ENCODE measurements at places on chromosomes 13 and 19.

DNA sequence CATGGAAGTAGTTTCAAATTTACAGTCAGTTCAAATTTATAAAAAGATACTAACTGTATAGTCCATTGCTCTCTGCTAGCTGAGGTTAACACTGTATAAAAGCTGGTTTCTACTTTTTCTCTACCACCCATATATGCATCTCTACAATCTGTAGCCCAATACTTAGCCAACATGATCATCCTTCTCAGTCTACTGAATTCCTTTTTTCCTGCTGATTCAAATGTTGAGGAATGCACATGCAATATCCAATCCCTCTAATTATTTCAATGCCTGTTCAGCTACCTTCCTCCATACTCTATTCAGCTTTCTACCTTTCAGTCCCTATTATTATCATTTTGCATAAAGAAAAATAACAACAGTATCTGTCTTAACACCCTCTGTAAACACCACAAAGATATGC lies 15.6 kb downstream of the KPNA3 start:
- no peak for DNase-seq

GRCh38 chr19:9128171-9128570 lies 1.4 kb upstream of the OR7G3 start:
- no peak for DNase-seq

- DNase-seq, result no peak
These were observed 522.5 kb downstream of the DIAPH3 start for GRCh38 chr13:59641261-59641660.

GRCh38 chr19:7242601-7243258 lies 51.5 kb downstream of the INSR start:
- DNase-seq, result no peak

- no peak for DNase-seq
These were observed 94.5 kb upstream of the GPR12 start for GRCh38 chr13:26855071-26855470.

DNA sequence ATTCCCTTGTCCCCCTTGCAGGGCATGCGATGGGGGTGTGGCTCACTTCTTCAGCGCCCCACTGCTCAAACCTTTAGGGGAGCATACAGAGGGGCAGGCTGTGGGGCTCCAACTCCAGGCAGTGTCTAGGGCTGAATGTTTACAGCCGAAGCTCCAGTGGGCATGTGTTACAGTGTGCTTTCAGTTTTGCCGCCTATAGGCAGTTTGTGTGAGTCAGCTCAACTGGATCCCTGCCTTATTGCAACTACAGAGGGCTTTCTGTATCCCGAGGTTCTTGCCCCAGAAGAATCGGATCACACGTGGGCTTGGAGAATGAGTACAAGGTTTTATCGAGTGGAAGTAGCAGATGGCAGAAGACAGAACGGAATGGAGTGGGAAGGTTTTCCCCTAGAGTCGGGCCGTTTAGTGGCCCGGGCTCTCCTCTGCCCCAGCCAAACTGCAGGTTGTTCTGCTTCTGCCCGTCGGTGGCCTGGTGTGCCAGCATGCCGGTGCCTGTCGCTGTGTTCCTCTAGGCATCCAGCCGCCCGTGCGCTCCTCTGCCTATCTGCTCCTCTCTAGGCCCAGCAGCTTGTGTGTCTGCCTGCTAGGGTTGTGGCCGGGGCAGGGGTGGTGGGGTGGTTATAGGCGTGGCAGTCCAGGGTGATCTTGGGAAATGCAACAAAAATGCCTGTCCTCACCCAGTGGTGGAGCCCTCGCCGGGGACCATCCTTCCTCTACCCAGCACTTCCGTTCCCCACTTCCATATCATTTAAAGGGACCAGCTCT lies 435.9 kb upstream of the SGCG start:
- DNase-seq, result no peak

GRCh38 chr13:94548821-94549231 lies 47.1 kb downstream of the TGDS start:
- peak; percentile 9 for DNase-seq

DNA sequence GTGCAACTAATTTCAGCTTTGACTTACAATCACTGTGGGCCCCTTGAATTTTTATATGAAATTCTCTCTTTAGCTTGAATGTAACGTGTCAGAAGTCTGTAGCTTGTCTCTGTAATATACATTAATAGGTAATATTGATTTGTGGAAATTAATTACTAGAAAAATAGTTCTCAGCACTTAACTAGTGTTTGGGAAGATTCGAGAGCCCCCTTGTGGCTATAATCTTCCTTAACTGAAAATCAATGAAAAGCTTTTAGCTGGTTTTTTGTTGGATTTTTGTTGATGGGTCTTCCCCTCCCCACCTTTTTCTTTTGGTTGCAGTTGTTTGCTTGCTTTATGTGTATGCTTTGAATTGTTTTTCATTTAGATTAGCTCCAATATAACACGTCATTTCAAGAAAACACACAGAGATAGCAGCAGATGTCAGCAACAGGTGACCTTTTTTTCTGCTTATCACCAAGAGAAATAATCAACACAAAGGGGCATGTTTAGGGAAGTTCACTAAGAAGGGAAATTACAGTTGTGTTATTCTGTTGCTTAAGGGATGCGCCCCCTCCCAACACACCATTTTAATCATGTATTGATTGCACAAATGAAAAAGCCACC lies 176.8 kb downstream of the OXGR1 start:
- DNase-seq, result no peak

DNA sequence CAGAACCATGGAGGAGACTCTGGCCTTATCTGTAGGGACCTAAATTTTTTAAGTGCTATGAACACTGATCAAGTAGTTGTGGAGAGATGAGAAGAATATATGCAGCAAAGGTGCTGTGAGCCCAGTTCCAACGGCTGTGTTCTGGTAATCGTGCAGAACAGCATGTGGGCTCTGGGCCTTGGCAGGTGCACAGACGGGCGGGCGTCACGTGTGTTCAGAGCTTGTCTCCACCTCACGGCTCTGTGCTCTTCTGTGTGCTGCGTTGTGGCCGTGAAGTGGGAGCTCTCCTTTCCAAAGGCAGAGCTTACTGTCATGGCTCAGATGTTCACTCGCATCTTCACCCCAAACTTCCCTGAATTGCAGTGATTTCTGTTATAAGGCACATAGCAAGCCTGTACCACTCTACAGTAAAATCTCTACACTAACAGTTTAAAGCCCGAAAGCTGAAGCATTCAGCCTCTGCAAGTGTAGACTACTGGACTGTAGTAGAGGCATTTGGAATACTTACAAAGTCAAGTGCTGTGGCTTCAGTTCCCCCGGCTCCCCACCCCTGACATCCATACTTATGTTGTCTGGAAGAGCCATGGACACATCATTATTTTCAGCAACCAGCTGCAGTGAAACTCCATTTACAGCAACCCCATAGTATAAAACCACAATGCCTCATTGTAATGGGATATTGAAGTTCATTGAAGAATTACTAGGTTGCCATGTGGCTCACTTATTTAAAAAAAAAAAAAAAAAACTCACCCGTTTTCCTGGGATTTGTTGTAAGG lies 27.5 kb upstream of the TEX29 start:
- no peak for DNase-seq

GRCh38 chr13:52850072-52850395 lies 1.6 kb upstream of the PCDH8 start:
- DNase-seq, result no peak

- DNase-seq, result no peak
These were observed 37.9 kb upstream of the UBL3 start for GRCh38 chr13:29888306-29888705.

GRCh38 chr19:29660835-29661234 lies 4.4 kb upstream of the PLEKHF1 start:
- DNase-seq, result no peak

DNA sequence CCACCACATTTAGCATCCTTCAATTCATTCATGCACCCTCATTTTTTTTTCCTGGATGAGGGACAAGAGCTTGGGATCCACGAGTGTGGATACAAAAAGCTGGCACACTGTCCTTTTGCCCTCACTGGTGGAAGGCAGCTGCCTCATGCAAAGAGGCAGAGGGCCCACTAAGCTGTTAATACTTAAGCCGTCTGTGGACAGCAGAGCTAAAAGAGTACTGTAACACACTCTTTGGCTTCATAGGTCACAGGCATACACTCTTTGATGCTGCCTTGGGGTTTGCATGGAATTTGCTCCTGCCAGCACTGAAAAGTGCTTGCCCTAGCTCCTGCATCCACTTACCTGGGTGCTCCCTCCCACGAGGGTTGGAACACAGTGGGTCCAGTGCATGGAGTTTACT lies 978.4 kb upstream of the SPRY2 start:
- DNase-seq, result no peak

DNA sequence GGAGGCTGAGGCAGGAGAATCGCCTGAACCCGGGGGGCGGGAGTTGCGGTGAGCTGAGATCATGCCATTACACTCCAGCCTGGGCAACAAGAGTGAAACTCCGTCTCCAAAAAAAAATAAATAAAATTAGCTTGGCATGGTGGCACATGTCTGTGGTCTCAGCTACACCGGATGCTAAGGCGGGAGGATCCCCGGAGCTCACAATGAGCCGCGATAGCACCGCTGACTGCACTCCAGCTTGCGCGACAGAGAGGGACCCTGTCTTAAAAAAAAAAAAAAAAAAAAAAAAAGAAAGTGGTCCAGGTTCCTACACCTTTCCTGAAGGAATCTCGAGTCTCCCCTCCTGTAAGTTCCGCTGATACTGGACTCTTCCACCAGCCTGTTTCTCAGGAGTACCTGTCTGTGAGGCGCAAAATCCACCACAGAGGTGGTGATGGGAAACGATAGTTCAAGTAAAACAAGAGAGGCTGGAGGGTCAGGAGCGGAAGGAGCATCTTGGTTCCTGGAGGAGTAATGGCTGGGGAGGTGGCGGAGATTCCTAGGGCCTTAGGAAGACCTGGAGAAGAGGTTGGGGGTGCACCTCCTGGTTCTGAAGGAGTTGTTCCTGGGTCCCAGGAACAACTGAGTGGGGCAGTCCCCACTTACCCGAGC lies 471 bp downstream of the FUT1 start:
- DNase-seq, result no peak

GRCh38 chr19:51027873-51028272 lies 1.5 kb upstream of the KLK11 start:
- no peak for DNase-seq

GRCh38 chr13:48707405-48707804 lies 53.7 kb downstream of the CYSLTR2 start:
- no peak for DNase-seq

DNA sequence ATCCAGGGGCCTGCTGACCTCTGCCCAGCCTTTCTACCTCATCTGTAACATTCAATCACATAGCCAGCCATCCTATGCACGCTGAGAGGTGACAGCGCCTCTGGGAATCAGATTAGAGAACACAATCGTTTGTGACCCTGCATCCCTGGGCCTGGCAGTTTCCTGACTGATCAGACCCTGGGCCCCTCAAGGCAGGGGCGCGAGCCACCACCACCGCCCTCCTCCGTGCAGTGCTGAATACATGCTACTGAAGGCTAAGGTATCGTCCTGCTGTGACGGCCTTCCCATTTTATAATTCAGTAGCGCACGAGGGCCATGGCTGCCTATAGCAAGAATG lies 1.3 kb downstream of the TMTC4 start:
- no peak for DNase-seq

DNA sequence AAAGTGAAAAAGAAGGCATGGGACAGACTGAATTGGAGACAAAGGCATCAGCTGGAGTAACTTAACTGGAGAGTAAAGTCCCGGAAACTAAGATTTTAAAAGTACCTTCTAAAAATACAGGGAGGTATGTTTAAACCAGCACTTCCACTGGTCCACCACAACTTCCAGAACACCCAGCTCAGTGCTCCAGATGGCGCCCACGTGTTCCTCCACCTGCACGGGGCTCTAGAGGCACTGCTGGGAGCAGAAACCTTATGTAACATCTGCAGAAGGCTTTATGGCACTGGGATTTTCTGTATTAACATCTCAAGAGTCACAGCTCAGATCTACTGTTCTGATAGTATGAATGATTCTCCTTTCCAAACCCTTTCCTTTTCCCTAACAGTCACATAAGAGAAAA lies 252.1 kb downstream of the DCLK1 start:
- DNase-seq, result no peak

- no peak for DNase-seq
These were observed 30.9 kb upstream of the CXCL17 start for GRCh38 chr19:42473686-42474085.

DNA sequence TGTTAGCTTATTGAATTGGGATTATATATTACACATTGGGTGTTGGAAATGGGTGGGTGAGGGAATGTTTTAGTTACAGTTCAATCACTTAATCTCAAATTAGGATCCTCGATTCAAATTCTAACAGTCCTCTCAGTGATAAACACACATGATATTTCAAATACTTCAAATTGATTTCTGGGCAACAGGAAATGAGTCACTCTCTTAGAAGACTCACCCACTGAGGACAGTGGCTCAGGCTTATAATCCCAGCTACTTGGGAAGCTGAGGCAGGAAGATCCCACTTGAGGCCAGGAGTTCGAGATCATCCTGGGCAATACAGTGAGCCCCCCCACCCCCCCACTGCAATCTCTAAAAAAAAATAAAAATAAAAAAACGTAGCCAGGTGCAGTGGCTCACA lies 435.3 kb downstream of the KLF12 start:
- DNase-seq, result no peak

DNA sequence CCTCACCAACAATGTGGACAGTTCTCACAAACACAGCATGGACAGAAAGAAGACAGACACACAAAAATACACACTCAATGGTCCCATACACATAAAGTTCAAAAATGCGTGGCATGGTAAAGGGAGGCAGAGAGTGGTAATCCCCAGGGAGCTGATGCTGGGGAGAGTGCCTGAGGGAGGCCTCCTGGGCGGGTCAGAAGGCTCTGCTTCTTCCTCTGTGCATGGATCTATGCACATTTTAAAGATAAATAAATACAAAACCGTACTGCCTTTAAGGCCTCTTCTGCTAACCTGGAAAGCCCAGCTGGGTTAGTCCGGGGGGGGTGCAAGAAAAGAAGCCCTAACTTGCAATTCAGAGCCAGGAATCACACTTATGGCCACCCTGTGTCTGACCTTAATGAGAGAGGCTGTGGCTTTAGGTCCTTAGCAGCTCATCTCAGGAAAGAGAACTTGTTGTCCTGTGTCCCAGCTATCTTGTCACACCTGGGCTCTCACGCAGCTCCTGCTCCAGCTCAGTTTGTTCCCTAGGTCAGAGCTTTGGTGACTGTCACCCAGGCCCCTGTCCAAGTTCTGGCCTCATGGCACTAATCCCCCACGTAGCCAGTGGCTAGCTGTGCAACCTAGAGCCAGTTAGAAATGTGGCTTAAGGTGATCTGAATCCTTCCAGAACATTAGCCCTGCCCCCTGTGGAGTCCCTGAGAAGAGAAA lies 28.5 kb downstream of the POP4 start:
- no peak for DNase-seq

GRCh38 chr13:62627226-62627625 lies 1211.6 kb upstream of the PCDH20 start:
- no peak for DNase-seq
